ENCODE measurements at places on chromosomes 6 and 20.

DNA sequence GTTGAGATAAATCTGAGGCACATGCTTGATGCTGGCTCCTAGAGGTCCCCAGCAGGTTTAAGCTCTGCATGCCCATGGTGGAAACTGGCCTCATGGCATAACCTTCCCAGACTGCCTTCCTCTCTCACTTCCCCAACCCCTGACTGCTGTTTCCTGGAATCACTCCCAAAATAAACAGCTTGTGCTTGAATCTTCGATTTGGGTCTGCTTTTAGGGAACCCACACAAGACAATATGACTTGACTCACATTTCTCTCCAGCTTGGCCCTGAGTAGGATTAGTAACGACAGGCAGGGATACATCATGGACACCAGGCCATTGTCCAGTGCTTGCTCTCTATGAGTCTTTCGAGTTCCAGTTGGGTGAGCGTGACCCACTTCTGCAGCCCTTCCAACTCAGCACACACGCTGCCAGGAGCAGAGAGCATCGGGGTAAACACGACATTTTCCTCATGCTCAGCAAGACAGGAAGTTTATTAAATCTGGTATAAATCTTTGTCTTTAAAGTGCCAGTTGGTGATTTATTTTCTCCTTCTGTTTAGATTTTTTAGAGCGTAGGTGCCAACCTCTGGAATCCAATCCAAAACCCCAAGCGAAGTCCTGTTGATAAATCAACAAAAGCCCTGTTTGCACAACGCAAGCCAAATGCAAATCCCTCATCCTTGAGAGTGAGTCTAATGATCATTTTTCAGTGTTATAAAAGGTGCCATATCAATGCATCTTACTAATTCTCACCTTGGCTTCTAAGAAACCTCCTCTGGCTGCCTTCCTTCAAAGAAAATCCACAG is 135.0 kb downstream of the FOXA2 start:
- no peak for DNase-seq

GRCh38 chr6:155872961-155873360 is 417.3 kb upstream of the NOX3 start:
- DNase-seq: no peak

GRCh38 chr6:84417260-84417659 is 189.8 kb upstream of the CEP162 start:
- DNase-seq: no peak

GRCh38 chr20:50992733-50993457 is 30.0 kb downstream of the KCNG1 start:
- DNase-seq: no peak

DNA sequence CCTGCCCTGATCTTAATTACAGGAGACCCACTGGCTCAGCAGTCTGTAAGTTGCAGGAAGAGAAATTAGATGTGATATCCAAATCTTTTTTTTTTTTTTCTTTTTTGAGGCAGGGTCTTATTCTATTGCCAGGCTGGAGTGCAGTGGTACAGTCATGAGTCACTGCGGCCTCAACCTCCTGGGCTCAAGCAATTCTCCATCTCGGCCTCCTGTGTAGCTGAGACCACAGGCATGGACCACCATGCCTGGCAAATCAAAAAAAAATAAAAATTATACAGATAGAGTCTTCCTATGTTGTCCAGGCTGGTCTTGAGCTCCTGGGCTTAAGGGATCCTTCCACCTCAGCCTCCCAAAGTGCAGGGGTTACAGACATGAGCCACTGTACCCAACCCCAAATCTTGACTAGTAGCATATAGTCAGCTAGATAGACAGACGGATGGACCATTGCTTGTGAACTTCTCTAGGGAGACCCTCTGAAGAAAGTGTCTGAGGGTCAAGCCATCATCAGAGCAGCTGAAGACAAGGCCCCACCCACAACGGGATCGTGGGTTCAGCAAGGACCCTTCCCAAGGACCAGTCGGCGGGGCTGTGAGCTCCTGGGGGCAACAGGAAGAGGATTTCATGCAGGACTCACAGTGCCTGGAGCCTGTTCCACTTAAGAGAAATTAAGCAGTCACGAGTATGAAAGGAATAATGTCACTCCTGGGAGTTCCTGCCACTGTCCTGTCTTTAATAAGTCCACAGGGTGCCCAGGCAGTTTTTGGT is 222.7 kb downstream of the ANKRD60 start:
- DNase-seq: no peak

DNA sequence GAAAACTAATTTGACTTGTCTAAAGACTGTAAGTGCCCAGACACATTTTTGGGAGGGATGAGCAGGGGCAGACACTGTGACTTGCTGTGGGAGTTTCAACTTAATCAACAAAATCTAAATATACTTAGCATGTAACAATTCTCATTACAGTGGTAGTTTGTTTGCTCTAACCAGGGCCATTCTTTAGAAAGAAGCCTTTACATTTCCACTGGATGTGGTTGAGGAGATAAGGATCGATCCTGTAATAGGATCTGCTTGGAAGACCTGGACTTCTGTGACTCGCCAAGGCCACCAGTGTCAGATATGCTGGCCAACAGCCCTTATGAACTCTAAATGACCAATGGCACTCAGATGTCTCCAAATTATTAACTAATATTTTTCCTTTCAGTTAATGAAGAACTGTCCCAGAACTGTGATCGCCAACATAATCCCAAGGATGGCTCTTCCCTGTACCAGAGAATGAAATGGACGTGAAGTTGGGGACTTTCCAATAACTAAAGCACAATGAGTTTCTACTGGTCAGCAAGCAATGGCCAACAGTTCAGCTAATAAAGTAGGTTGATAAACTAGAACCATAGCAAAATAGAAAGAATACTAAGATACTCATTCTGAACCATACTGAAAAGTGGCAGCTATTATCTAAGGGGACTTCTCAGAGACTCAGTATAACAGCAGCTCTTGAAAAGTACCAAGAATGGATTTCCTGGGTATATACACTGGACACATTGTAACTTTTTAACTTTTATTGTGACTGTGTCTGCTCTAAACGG is 7.5 kb downstream of the SMLR1 start:
- DNase-seq: no peak

GRCh38 chr6:5389086-5389745 is 127.9 kb downstream of the FARS2 start:
- DNase-seq: no peak

GRCh38 chr6:14984519-14984853 is 261.4 kb upstream of the JARID2 start:
- DNase-seq: no peak

- DNase-seq: no peak
Observed at GRCh38 chr6:135372758-135373157, 124.8 kb downstream of the AHI1 start.

DNA sequence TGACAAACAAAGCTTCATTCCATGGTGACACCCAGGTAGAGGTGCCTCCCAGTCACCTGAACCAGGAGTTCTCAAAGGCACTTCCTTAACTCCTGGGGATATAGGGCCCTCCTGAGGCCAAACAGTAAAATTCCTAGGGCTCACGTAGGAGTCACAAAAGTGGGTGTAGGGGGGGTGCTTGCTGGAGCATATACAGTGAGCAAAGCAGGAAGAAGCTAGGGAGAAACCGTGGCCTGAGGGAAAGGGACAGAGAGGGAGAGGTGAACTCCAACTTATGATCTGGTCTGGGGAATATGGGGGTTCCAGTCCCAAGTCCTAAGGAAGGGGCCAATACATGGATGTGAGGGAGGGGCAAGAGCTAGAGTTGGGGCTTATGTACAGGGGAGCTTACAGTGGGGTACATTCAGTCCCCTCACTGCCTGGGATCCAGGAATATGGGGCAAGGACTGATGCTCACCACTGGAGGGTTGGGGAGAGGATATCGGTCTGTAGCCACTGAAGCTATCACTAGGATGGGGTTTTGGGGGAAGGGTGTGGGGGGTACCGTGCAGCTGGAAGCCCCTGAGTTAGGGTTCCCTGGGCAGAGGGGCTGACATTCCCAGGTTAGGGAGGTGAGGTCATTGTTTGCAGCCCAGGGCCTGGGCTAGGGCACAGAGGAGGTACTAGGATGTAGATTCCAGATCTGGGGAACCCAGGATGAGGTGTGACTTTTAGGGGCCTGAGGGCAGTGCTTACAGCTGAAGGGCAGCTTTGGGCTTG is 950 bp downstream of the PEDS1 start:
- no peak for DNase-seq

DNA sequence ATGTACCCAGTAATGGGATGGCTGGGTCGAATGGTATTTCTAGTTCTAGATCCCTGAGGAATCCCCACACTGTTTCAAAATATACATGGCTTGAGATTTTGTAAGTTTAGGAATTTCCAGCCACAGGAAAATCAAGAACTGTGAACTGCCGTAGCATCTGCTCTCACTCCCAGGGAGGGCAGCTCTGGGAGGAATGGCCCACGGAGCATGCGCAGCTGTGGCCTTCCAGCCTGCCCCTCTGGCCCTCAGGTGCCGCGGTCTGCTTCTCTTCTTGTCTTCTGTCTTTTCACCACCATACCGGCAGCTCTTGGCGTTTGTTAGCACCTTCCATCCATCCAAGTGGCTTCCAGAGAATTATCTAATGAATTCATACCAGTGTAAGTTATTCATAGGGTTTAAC is 19.9 kb upstream of the EXOC2 start:
- DNase-seq: no peak

GRCh38 chr20:8780915-8781314 is 288.0 kb upstream of the PLCB4 start:
- no peak for DNase-seq

DNA sequence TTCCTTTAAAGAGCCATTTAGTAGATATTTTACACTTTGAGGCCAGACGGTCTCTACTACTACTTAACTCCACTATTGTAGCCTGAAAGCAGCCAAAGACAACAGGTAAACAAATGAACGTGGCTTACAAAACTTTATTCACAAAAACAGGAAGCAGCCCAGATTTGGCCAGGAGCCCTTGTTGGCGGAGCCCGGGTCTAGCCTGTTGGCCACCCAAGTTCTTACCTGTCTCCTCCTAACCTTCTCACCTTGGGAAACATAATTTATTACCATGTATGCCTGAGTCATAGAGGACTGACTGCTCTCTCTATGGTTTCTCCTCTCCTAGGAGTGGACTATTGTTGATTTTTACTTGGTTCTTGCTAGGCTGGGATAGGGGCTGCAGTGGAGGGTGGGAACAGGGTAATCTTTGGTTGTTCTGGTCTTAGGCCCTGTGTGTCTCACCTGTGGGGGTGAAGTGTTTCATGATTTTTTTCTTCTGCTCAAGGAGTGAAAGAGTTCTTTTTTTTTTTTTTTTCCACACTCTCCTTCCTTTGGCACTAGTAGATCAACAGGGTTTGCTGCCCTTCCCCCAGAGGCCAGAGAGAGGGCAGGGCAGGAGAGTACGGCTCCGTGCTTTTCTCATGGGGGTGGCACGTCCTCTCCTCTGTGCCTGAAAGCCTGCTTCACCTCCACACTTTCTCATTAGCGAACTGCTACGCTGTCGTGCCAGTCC is 90.0 kb downstream of the RPP40 start:
- DNase-seq: no peak

- DNase-seq: no peak
Observed at GRCh38 chr20:63693733-63694583, 2.5 kb upstream of the TNFRSF6B start.

DNA sequence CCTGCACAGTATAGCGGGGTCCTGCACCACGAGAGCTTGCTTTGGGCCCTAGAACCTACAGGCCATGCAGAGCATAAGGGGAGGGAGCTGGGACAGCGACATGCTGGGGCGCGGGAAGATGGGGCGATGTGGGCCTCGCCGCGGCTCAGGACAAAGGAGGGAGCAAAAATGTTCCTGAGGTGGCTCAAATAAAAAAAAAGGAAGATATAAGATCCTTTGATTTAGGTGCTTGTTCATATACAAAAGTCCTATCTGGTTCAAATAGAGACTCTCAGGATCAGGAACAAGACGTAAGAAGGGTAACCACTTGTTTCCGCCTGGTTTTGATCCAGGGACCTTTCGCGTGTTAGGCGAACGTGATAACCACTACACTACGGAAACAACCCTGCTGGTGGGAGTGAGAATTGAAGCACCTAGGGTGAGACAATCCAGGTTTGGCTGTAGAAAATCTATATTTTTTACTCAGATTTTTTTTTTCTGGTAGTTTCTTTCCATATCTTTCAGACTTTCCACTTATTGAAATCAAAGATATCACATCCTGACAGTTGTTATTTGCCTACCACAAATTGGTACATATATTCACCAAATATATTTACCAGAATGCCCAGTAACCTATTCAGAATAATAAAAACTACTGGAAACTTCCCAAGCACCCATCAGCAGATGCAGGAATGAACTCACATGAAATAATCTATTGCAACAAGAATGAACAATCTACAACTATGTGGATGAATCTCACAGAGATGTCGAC is 177.9 kb upstream of the ZNF184 start:
- DNase-seq: peak; percentile 35

DNA sequence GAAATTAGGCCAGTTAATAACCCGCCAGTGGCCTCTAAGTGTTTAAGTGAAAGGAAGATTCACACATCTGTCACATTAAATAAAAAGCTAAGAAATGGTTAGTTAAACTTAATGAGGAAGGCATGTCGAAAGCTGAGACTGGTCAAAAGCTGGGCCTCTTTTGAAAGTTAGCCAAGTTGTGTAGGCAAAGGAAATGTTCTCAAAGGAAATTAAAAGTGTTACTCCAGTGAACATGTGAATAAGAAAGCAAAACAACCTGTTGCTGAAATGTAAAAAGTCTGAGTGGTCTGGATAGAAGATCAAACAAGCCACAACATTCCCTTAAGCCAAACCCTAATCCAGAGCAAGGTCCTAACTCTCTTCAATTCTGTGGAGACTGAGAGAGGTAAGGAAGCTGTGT is 10.9 kb upstream of the MTRF1L start:
- DNase-seq: no peak

- no peak for DNase-seq
Observed at GRCh38 chr6:21601339-21601923, 7.9 kb downstream of the SOX4 start.

DNA sequence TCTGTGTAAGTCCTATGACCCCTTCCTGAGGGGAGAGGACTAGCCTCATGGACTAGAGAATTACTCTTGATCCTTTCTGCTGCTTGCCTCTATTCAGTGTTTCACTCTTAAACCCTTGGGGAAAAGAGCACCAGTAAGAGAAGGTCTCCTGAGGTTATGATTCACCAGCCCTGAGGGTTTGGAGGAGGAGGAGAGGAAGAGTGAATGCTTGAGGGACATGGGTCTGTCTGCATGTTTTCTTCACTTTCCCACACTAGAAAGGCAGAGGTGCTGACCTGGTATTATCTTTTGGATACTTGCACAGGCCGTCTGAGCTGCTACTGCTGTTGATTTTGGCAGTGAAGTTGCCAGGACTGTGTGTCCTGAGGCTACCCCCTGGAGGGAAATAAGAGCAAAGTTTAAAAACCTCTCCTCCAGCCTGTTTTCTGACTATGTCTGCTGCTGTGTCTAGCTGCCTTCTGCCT is 78.3 kb downstream of the CD109 start:
- DNase-seq: no peak
